Heart left ventricle (tissue), 16 donors: ENCODE measurements at places on chromosomes 2 and 18. TPM values are rescaled to one million over a fixed set of nuclear protein-coding genes. Genes with fewer than 3 reads are reported as not detected.

DNA sequence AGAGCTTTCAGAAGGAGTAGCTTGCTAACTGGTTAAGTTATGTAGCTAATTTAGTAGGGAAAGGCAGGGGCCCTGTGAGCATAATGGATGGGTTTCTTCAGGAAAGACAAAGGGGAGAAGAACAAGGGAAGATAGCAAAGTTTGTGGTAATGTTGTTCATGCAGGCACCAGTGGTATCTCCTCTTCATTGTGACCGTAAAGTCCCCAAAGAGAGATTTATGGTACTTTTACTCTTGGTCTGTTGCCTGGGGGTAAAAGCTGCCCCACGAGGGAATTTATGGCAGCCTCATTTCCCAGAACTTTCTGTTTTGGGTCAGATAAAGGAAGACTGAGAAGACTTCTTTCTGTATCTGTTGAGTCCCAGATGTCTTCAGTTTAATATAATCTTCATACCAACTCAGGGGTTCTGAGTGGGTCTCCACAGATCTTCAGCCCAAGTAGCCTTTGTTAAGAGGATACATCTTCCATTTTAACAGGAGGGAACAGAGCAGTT lies 27.5 kb downstream of the MALT1 start:
- DNase-seq: no peak

GRCh38 chr18:75128911-75129716 lies 79.8 kb downstream of the PTGR3 start:
- DNase-seq: no peak

- no peak for DNase-seq
Measured at GRCh38 chr2:35343135-35343534, 1012.4 kb upstream of the CRIM1 start.

GRCh38 chr2:223668302-223668998 lies 66.3 kb upstream of the SCG2 start:
- no peak for DNase-seq

KCNE4 gene
- 2.1 TPM for total RNA-seq

- DNase-seq: no peak
Measured at GRCh38 chr2:13034861-13035260, 318.1 kb downstream of the TRIB2 start.

- no peak for DNase-seq
Measured at GRCh38 chr2:191217580-191217979, 27.6 kb upstream of the MYO1B start.

LOXHD1 gene
- 1.6 TPM for total RNA-seq

- DNase-seq: no peak
Measured at GRCh38 chr2:142989273-142990204, 112.1 kb downstream of the KYNU start.

SPATA3 gene
- total RNA-seq: not detected

COL4A3 gene
- total RNA-seq: 1.9 TPM

C2orf15 gene
- total RNA-seq: not detected

- no peak for DNase-seq
Measured at GRCh38 chr2:218981390-218981880, 3.5 kb downstream of the FEV start.

- no peak for DNase-seq
Measured at GRCh38 chr2:21244161-21244560, 120.4 kb downstream of the TDRD15 start.
